ENCODE measurements at places on chromosomes 5 and 9.

DNA sequence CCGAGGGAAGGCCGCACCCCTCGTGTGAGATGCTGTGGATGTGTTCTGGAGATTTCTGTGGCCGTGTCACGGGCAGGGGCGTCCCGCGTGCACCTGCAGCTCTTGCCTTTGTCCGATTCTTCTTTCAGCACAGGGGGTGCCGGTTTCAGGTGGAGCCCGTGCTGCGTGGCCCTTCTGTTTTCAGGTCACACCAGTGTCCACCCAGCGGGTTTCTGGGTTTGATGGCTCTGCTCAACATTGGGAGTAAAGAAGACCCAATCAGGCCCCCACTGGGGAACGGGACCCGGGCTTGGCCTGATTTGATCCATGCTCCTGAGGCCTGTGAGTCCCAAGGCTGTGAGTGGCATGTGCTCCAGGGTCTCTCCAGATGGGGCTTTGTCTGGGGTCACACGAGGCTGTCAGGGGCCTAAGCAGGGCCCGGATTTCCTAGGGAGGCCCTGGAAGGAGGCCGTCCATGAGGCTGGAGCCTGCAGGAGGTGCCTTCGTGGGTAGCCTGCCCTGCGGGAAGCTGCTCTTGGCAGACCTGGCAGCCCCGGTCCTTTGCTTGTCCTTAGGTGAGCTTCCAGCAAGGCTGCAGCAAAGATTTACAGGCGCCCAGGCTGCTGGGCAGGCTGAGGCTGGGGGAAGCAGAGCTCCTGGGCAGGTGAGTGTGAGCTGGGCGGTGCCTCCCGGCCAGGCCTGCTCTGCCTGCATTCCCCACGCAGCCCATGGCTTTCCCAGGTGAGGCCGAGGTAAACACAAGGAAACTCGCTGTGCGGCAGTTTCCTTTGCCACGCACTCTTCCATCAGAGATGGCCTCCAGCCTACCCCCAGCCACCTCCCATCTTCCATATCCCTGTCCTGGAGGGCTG lies 12.8 kb downstream of the MRPL36 start:
- no peak for DNase-seq

DNA sequence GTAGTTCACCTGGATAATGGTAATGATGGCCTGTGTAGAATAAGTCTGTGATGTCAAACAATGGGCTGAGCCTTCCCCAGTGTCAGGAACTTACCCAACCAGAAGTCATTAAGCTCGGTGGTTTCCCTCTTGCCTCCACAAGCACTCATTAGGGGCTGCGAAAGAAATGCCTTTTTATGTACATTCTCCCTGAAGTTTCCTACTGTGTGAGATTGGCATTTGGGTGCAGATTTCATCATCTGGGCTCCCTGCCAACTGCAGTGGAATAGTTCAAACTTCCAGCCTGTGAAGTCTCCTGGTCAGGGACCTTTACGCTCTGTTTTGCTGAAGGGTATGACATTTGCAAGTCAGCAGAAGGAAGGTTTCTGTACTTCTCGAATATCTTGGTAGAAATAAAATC lies 41.6 kb upstream of the TMEM215 start:
- DNase-seq = no peak

DNA sequence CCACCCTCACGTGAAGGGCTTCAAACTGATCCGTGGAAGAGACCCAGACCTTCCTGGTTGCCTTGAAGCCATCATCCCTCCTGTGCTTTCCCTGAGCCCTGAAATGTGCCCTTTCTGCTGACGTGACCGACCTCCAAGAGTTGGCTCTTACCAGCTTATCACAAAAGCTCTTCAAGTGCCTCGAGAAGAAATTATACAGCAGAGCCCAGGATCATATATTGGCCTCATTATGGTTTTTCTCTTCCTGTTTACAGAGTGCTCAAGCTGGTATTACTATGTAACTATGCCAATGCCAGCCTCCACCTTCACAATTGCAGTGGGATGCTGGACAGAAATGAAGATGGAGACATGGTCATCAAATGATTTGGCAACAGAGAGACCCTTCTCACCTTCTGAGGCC lies 66.0 kb downstream of the AOPEP start:
- DNase-seq = no peak

DNA sequence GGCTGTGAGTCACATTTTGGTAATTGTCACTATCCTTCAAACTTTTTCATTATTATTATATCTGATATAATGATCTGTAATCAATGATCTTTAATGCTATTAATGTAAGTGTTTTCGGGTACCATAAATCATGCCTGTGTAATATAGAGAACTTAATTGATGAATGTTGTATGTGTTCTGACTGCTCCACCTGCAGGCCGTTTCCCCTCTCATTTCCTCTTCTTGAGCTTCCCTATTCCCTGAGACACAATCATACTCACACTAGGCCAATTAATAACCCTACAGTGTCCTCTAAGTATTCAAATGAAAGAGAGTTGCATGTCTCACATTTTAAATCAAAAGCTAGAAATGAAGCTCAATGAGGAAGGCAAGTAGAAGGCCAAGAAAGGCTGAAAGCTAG lies 420.9 kb upstream of the SGCD start:
- DNase-seq = no peak

- no peak for DNase-seq
Measured at GRCh38 chr5:73066466-73066865, 53.9 kb upstream of the TMEM171 start.

DNA sequence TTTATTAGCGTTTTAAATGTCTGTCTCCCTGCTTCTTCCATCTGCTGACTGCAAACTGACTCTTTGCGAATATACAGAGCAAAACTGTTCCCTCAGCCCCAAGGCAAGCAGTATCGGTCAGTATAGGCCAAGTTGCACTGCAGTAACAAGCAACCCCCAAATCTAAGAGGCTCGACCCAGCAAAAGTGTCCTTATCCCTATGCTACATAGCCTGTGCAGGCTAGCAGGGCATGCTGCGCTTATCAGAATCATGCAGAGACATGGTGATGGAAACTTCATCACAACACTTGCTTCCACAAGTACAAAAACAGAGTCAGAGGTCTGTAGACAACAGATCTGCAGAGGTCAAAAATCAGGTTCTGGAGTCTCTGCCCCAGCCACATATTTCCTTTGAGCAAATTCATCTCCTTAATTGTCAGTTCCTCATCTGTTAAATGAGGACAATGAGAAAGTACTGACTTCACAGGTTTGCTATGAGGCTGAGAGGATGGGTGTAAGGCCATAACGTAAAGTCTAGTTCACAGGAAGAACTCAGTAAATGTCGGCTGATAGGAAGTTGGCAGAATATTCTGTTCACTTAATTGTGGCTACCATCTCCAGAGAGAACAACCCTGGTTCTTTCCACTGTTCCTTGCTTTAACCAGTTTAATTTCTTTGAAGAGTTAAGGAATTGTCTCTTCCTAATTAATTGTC lies 9.6 kb upstream of the IL17B start:
- DNase-seq = no peak

DNA sequence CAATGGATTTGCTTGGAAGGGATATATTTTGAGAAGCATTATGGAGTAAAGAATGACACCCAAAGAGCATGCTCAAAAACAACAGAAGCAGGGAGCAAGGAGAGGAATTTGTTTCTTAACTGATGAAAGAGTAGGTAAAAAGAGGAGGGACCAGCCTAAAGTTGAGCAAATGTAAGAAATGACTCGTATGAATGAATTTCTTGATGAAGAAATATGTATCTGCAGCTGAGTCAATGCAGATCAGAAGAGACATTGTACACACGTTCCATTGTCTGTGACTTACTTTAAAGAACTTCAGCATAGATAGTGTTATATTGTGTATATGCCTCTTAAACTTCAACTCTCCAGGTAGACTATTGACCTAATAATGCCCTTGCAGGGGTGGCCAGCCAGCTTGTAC lies 112.7 kb upstream of the NREP start:
- DNase-seq = no peak

All from NCI-H460 (cell line).